Dermis lymphatic vessel endothelial cell (primary cell): ENCODE measurements at places on chromosomes 13 and 19. TPM values are rescaled to one million over a fixed set of nuclear protein-coding genes. Genes with fewer than 3 reads are reported as not detected.

The PROZ gene
- total RNA-seq: not detected in 2 replicates

The PRTN3 gene
- total RNA-seq: not detected in 2 replicates

The LPAR2 gene
- 0.52 and 0.54 TPM in 2 replicates for total RNA-seq

The CCL25 gene
- total RNA-seq: not detected in 2 replicates

The ALG11 gene
- 16.0 and 18.5 TPM in 2 replicates for total RNA-seq

The IRGC gene
- not detected in 2 replicates for total RNA-seq

The S1PR4 gene
- 0.87 and 0.95 TPM in 2 replicates for total RNA-seq

The TRIM13 gene
- total RNA-seq: 20.9 and 34.6 TPM in 2 replicates

The FBN3 gene
- not detected in 2 replicates for total RNA-seq

The ATP1A3 gene
- not detected in 2 replicates for total RNA-seq

The CRLF1 gene
- not detected in 2 replicates for total RNA-seq

The MADCAM1 gene
- not detected in 2 replicates for total RNA-seq

The ZNF829 gene
- 1.3 and 1.5 TPM in 2 replicates for total RNA-seq

The CPB2 gene
- not detected in 2 replicates for total RNA-seq

The TMPRSS9 gene
- under 0.01 TPM in 2 replicates for total RNA-seq

The FFAR1 gene
- not detected in 2 replicates for total RNA-seq

The ACP7 gene
- under 0.01 TPM in 1 of 2 replicates, not detected in the other for total RNA-seq

The HS6ST3 gene
- total RNA-seq: under 0.01 TPM in 1 of 2 replicates, not detected in the other

The ICAM5 gene
- total RNA-seq: under 0.01 TPM in 1 of 2 replicates, not detected in the other

The ZNF443 gene
- total RNA-seq: 5.5 and 7.2 TPM in 2 replicates

The CDK8 gene
- total RNA-seq: 11.5 and 13.1 TPM in 2 replicates

The C19orf85 gene
- not detected in 2 replicates for total RNA-seq

The HCST gene
- 0.17 and 0.54 TPM in 2 replicates for total RNA-seq

The MAN2B1 gene
- total RNA-seq: 51.4 and 57.1 TPM in 2 replicates

The SF3A2 gene
- total RNA-seq: 46.4 and 56.8 TPM in 2 replicates

The FBXL12 gene
- 7.1 and 7.9 TPM in 2 replicates for total RNA-seq

The TMEM86B gene
- 0.33 and 1.0 TPM in 2 replicates for total RNA-seq

The ZNF776 gene
- 17.7 and 18.0 TPM in 2 replicates for total RNA-seq

The YJEFN3 gene
- total RNA-seq: 0.09 and 0.11 TPM in 2 replicates

The SLC10A2 gene
- not detected in 2 replicates for total RNA-seq

The N4BP2L1 gene
- total RNA-seq: 8.6 and 10.7 TPM in 2 replicates

The SYT3 gene
- total RNA-seq: not detected in 2 replicates

The DCLK1 gene
- 6.6 and 12.7 TPM in 2 replicates for total RNA-seq

The MPND gene
- total RNA-seq: 5.8 and 8.9 TPM in 2 replicates

The ZNF723 gene
- total RNA-seq: not detected in 2 replicates

The IL4I1 gene
- 0.52 and 1.6 TPM in 2 replicates for total RNA-seq

The UBE2L5 gene
- not detected in 2 replicates for total RNA-seq

The KANK3 gene
- 106 and 121 TPM in 2 replicates for total RNA-seq

The DNAAF3 gene
- 0.34 and 0.65 TPM in 2 replicates for total RNA-seq

The TLE2 gene
- total RNA-seq: 4.8 and 6.0 TPM in 2 replicates

The LGI4 gene
- not detected in 2 replicates for total RNA-seq

The KLK3 gene
- not detected in 2 replicates for total RNA-seq

The MBD3L3 gene
- total RNA-seq: not detected in 2 replicates

The CYP2F1 gene
- total RNA-seq: not detected in 2 replicates

The SPTBN4 gene
- total RNA-seq: under 0.01 TPM in 1 of 2 replicates, not detected in the other

The COL4A1 gene
- total RNA-seq: 1,595 and 1,832 TPM in 2 replicates

The SHANK1 gene
- total RNA-seq: not detected in 2 replicates

The ZNF808 gene
- total RNA-seq: 10.3 and 15.8 TPM in 2 replicates

The PLIN4 gene
- total RNA-seq: 1.1 and 1.5 TPM in 2 replicates

The PLVAP gene
- 15.4 and 63.3 TPM in 2 replicates for total RNA-seq

The METTL21C gene
- not detected in 2 replicates for total RNA-seq
